ENCODE measurements at places on chromosomes 2 and 18.

- DNase-seq = no peak
These were observed 4.0 kb downstream of the SPR start for GRCh38 chr2:72891091-72891818.

- no peak for DNase-seq
These were observed 166.0 kb upstream of the FAM98A start for GRCh38 chr2:33765122-33765521.

GRCh38 chr2:8993196-8993901 is 10.1 kb downstream of the MBOAT2 start:
- no peak for DNase-seq

DNA sequence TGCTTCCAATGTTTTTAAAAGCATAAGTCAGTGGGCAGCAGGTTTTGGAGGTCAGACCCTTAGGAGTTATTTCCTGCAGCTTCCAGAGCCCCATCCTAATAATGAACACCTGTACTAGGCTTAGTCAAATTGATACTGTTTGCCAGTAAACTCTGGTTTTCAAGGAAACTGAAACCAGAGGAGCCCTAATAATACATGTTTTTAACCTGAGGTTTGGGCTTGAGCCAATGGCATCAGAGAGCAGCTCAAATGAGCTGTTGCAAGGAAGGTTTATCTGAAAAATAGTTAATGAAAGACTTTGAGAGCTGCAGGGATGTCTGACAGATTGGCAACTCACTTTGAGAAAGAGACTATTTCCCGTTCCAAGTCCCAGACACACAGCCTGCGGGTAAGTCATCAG is 54.6 kb downstream of the DCC start:
- no peak for DNase-seq

DNA sequence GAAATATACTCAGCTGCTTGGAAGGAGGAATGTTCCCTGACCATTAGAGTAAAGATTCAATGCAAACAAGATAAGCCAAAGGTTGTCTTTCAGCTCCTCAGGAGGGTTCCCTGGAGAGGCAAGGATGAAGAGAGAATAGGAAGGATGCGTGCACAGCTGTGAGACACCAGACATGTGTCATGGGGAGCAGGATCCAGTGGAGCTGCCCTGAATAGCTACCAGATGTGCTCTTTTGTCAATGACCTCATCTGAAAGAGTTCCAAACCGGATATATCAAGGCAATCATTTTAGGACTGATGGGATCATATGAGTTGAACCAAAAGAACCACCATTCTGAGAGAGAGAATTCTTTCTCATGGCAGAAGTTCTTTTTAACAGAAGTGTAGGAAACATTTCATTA is 490.6 kb downstream of the IRS1 start:
- DNase-seq = no peak

- DNase-seq = no peak
These were observed 15.8 kb downstream of the CWC22 start for GRCh38 chr2:179991344-179991743.

DNA sequence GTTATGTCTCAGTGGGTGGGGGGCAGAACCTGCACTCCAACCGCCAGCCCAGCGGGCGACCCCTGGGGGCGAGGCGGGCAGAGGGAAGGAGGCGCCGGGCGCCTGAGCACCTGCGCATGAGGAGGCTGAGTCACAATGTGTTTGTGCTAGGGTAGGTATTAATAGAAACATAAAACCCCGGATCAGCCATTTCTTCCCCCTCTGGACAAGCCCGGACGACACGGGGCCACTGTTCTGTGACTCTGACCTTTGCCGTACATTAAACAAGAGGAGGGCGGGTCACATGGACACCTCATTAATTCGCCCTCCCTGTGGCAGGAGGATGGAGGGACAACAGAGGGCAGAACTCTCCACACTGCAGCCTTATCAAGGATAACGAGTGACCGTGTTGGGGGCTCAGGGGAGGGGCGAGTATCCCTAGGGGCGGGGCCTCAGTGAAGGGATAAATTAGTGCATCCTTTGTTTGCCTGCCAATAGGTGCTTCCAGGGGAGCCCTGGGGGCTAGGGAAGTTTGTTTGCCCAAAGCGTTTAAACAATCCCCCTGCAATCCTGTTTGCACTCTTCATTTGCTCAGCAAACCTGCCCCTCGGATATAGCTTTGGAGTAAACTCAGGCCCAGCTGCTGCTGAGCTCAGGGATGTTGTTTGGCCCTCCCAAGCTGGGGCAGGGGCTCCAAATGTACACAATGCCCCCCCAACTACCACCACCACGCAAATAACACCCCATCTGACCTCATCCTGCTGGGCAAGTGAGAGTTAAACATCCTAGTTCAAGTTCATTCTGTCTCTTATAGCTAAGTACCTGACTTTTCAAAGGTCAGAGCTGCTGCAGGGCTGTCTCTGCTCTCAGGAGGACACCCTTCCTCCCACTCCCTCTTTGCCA is 171.2 kb upstream of the GLI2 start:
- DNase-seq = no peak
